ENCODE measurements at places on chromosomes 3 and 15.

GRCh38 chr3:59006634-59007517 lies 42.9 kb downstream of the CFAP20DC start:
- H3K36me3 ChIP-seq = no peaks in the 10 kb centered on the region
- H3K27ac ChIP-seq = no peak overlapping the region
- H3K4me1 ChIP-seq = no peaks in the 10 kb centered on the region

DNA sequence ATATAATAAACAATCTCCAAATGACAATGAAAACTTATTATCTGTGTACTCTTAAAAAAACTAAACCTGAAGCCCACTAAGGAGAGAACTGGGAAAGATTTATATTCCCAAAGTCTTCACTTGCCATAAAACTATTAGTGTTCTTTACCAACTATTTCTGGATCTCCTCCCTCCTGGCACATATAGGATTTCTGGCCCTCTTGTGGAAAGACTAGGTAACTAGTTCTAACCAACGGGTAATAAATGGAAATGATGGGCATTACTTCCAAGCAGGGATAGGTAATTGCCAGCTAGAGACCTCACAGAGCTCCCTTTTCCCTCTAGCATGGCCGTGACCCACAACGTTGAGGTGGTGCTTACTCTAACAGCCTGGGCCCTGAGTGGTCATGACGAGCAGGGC lies 110.1 kb downstream of the DNAH12 start:
- H3K4me3 ChIP-seq = no peak overlapping the region
- no peak for DNase-seq
- no peaks in the 10 kb centered on the region for H3K36me3 ChIP-seq
- H3K27ac ChIP-seq = no peak overlapping the region

GRCh38 chr3:53880396-53881345 lies 1.3 kb downstream of the ACTR8 start:
- H3K27ac ChIP-seq = peak overlapping the region; percentile 99
- H3K27me3 ChIP-seq = no peaks in the 10 kb centered on the region
- H3K36me3 ChIP-seq = peaks cover 47% of the 10 kb centered on the region
- H3K4me1 ChIP-seq = peaks cover 20% of the 10 kb centered on the region
- no peak for DNase-seq

DNA sequence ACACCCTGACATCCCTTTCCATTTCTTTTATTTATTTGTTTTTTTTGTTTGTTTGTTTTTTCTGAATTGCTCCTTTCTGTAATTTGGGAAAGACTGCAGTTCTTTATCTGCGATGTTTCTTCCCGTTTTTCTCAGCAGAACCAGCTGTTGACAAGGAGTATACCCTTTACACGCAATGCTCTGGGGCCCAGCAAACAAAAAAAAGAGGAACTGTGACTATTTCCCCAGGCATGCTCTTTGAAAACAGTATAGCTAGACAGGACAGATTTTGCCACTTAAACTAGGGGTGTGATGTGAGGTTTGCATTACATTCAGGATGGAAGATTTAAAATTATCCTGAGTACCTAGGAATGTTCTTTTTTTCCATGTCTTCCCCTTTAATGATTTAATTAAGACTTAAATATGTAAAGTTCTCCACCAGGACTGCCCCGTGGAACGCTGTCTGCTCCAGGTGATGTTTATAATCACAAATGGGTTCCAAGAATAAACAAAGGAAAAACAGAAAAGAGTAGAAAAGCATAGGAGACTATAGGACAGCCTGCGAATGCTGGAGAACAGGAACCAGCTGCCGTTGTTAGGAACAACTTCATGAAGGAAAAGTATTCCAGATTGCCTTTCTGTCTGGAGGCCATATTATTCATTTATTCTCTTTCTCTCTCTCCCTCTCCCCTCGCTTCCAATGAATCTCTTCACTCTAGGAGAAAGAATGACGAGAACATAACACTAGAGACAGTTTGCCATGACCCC lies 43.3 kb downstream of the TGFBR2 start:
- peak overlapping the region; percentile 41 for H3K27ac ChIP-seq
- no peaks in the 10 kb centered on the region for H3K27me3 ChIP-seq
- H3K36me3 ChIP-seq = peaks cover 86% of the 10 kb centered on the region
- no peak for DNase-seq
- H3K4me3 ChIP-seq = no peak overlapping the region

GRCh38 chr3:116288485-116288884 lies 156.8 kb downstream of the LSAMP start:
- H3K27me3 ChIP-seq = no peaks in the 10 kb centered on the region
- DNase-seq = no peak
- no peak overlapping the region for H3K4me3 ChIP-seq
- H3K4me1 ChIP-seq = no peaks in the 10 kb centered on the region

GRCh38 chr15:74781431-74782258 lies at the start of gene CSK:
CSK (plus strand) TSS chr15:74782080; CDS start chr15:74798298, 16,218 bp downstream.
- peaks cover 45% of the 10 kb centered on the region for H3K36me3 ChIP-seq
- peak within 1 kb of the TSS; percentile 98 for H3K27ac ChIP-seq
- no peaks in the 10 kb centered on the region for H3K27me3 ChIP-seq
- H3K4me3 ChIP-seq = peak within 1 kb of the TSS; percentile 99

DNA sequence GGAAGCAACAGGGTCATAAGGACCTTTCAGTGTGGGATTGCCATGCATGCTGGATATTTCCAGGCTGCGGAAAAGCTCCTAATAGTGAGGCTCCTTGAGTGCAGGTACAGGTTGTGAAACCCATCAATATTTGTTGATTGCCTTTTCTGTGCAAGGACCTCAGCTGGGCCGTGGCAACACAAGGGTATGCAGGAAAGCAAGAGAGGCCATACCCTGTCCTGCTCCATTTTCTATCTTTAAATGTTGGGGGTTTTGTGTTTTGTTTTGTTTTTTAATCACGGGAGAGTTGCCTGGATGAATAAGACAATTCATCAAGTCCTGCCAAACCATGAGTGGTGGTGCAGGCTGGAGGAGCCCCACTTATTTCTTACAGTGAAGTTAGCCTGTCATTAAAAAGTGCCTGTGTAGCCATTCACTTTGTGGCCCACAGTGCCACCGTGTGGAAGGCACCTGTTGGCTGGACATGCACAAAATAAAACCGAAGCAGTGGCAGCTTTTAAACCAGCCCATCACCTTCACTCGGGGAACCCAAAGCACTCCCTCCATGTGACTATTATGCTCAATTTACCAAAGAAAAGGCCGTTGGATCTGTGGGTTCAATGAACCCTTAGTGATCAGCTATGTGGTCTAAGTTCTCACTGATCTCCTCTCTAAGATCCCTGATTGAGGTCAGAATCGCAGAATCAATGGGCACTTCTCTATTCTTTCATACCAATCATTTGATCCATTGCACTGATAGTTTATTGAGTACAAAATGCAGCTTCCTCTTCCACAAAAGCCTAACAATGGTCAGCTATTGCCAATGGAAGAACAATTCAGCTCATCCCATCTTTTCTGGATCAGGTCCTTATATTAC lies 42.2 kb downstream of the CLDN18 start:
- no peaks in the 10 kb centered on the region for H3K4me1 ChIP-seq
- no peak for DNase-seq
- no peak overlapping the region for H3K27ac ChIP-seq
- H3K36me3 ChIP-seq = no peaks in the 10 kb centered on the region

GRCh38 chr3:187845826-187846225 lies 100.6 kb upstream of the BCL6 start:
- no peak overlapping the region for H3K27ac ChIP-seq
- H3K27me3 ChIP-seq = peaks cover 11% of the 10 kb centered on the region
- peaks cover 7% of the 10 kb centered on the region for H3K4me1 ChIP-seq
- no peak overlapping the region for H3K4me3 ChIP-seq
- H3K36me3 ChIP-seq = no peaks in the 10 kb centered on the region

GRCh38 chr3:17678116-17678741 lies 64.2 kb downstream of the TBC1D5 start:
- no peak overlapping the region for H3K4me3 ChIP-seq
- no peak overlapping the region for H3K27ac ChIP-seq
- peaks cover 4% of the 10 kb centered on the region for H3K4me1 ChIP-seq
- no peaks in the 10 kb centered on the region for H3K36me3 ChIP-seq
- no peak for DNase-seq

DNA sequence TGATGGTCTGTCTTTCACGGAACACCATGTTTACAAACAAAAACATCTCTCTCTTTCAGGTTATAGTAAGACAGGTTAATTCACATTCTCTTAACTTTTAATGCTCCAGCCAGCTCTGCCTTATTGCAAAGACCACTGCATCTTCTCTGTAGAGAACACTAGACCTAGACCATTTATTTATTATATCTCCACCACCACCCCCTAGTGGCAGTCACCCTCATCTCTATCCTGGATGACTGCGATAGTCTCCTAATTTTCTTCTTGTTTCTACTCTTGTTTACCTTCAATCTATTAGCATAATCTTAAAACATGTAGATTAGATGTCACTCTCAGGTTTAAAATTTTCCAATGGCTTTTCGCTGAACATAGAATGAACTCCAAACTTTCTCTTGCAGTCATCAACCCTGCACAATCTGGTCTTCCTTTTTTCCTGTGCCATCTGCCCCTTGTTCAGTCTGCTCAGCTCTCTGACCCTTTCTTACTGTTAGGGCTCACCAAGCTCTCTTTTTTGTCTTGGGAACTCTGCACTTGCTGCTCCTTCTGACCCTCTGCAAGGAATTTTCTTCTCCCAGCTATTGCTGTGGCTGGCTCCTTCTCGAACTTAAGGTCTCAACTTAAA lies 155.6 kb downstream of the SQOR start:
- H3K36me3 ChIP-seq = no peaks in the 10 kb centered on the region
- H3K4me1 ChIP-seq = no peaks in the 10 kb centered on the region
- no peak overlapping the region for H3K4me3 ChIP-seq
- H3K27me3 ChIP-seq = no peaks in the 10 kb centered on the region
- H3K27ac ChIP-seq = no peak overlapping the region

- no peak overlapping the region for H3K27ac ChIP-seq
- no peaks in the 10 kb centered on the region for H3K27me3 ChIP-seq
- no peak overlapping the region for H3K4me3 ChIP-seq
- DNase-seq = no peak
- peaks cover 14% of the 10 kb centered on the region for H3K4me1 ChIP-seq
These were observed 2.9 kb upstream of the PRRT3 start for GRCh38 chr3:9955067-9955502.

GRCh38 chr3:194339356-194339755 lies 11.8 kb downstream of the CPN2 start:
- H3K27me3 ChIP-seq = peaks cover 17% of the 10 kb centered on the region
- no peak for DNase-seq
- H3K36me3 ChIP-seq = no peaks in the 10 kb centered on the region
- peaks cover 4% of the 10 kb centered on the region for H3K4me1 ChIP-seq
- H3K27ac ChIP-seq = no peak overlapping the region

- peak overlapping the region; percentile 83 for H3K4me3 ChIP-seq
- peaks cover 63% of the 10 kb centered on the region for H3K27me3 ChIP-seq
- peak overlapping the region; percentile 49 for H3K27ac ChIP-seq
- peak; percentile 62 for DNase-seq
These were observed 1.9 kb upstream of the NLGN1 start for GRCh38 chr3:173395412-173396181.

DNA sequence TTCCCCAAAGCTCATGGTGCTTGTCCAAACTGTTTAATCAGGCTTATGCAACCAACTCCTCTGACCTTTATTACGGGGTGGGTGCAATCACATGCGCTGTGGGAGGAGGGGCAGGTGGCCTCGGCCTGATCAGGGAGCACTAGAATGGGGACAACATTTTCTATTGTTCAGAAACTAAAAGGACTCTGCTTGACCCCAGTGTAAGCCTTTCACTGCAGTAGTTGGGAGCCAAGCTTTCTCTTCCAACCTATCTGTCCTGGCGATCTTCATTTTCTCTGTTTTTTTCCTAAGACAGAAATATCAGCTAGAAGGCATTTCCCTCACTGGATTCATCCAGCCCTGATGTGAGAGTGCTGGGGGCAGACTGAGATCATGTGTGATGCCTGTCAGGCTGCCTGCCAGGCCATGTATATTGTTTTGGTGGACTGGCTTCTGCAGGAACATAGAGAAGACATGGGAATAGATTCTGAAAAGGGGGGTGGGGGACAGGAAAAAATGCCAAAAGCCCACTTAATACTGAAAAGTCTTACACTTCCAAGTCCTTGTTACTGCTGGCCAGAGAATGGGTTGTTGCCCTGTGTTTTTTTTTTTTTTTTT lies 627.0 kb upstream of the TBL1XR1 start:
- no peak overlapping the region for H3K27ac ChIP-seq
- no peaks in the 10 kb centered on the region for H3K27me3 ChIP-seq
- no peaks in the 10 kb centered on the region for H3K36me3 ChIP-seq
- peaks cover 3% of the 10 kb centered on the region for H3K4me1 ChIP-seq

DNA sequence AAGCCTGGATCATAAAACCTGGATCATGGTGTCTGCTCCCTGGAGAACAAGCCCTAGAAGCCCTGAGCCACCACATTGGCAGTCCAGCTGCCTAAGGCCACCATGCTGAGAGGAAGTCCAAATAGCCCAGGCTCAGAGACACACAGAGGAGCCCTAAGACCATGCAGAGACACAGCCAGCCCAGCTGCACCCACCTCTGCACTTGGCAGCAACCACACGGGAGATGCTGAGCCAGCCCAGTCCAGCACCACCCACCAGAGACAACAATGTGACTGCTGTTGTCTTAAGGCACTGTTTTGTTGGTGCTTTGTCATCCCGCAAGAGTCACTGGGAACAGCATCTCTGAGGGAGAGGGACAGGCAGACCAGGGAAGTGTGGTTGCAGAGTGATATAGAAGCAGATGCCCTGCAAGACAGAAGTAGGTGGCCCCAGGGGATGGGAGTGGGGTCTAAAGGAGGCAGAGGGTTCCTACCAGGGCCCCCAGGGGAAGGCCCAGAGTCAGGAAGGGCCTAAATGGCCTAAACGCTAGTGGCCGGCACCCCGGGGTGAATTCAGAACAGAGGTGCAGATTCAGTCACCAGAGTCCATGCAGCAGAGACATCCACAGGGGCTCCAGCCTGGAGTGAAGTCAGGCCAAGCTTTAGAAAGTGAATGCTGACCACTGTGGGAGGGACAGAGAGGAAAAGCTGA lies 105.4 kb upstream of the PRR20G start:
- no peak overlapping the region for H3K27ac ChIP-seq
- no peaks in the 10 kb centered on the region for H3K4me1 ChIP-seq
- H3K36me3 ChIP-seq = no peaks in the 10 kb centered on the region

DNA sequence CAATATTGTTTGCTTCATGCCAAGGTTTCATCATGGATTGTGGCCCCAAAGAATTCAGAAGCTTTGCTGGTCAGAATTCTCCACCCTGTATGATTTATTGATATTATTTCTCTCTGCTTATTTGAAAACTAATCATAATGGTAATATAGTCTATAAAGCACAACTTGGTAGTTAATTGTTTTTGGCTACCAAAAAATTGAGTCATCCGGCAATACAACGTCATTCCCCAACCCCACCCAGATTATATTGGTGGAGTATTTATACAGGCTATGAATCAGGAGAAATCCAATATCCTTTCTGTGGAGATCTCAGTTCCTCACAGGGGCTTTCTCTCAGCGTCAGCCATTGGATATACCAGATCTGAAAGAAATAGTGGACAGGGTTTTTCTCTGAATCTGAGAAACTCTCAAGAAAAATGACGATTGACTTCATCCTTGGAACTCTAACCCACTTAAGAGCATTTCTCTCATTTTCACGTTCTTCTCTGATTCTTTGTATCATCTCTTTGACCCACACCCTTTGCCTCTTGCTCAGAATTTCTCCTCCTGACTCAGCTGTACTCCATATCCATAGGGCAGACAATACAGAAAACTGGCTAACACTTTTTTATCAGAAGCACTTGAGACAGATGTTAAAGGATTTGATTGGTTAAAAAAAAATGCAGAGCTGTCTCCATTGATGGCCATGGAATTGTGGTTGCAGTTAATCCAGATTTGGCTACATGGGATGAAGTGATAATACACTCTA lies 1055.8 kb upstream of the CADM2 start:
- no peaks in the 10 kb centered on the region for H3K36me3 ChIP-seq
- no peaks in the 10 kb centered on the region for H3K27me3 ChIP-seq
- H3K4me3 ChIP-seq = no peak overlapping the region
- no peak for DNase-seq
- H3K27ac ChIP-seq = no peak overlapping the region
